KG1 (cell line): ENCODE measurements at places on chromosomes 4 and X.

- DNase-seq, result no peak
These were observed 14.5 kb downstream of the AFP start for GRCh38 chr4:73450398-73451004.

GRCh38 chr4:10639664-10640063, 44.9 kb downstream of the CLNK start:
- no peak for DNase-seq

- no peak for DNase-seq
These were observed 35.2 kb downstream of the NYX start for GRCh38 chrX:41482154-41482850.

- no peak for DNase-seq
These were observed 75.6 kb upstream of the FAM9C start for GRCh38 chrX:13120017-13120416.

- no peak for DNase-seq
These were observed 13.2 kb upstream of the NKX6-1 start for GRCh38 chr4:84512277-84512676.

DNA sequence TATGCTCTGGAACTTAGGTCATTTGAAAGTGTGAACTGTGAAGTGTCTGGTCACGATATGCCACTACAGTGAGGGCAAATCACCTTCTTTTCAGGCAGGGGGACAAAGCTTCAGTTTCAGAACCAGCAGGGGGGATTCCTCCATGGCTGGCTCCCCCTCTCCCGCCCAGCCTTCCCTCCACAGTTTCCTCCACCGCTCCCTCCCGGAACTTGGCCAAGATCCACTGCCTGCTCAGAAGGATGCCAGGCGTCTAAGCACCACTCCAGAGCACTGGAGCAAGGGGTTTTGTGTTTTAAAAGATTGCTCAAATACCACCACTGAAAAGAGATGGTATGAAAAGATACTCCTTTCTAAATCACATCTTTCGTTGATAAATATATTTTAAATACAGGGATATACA, 126.9 kb downstream of the ELOVL6 start:
- no peak for DNase-seq

DNA sequence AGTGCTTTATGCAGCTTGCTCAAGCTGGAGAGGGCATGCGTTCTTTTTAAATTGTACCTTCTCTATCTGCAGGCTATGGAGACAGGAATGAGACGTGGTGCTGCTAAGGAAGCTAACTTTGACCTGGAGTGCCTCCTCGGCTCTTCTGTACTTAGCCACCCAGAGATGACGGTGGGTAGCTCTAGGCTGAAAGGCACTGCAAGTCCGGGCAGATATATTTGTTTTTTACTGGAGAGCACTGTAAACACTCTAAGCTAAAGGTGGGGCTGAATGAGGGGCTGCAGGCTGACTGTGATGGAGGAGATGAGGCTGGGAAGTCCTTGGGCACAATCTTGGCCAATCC, 12.1 kb downstream of the ELF4 start:
- no peak for DNase-seq

DNA sequence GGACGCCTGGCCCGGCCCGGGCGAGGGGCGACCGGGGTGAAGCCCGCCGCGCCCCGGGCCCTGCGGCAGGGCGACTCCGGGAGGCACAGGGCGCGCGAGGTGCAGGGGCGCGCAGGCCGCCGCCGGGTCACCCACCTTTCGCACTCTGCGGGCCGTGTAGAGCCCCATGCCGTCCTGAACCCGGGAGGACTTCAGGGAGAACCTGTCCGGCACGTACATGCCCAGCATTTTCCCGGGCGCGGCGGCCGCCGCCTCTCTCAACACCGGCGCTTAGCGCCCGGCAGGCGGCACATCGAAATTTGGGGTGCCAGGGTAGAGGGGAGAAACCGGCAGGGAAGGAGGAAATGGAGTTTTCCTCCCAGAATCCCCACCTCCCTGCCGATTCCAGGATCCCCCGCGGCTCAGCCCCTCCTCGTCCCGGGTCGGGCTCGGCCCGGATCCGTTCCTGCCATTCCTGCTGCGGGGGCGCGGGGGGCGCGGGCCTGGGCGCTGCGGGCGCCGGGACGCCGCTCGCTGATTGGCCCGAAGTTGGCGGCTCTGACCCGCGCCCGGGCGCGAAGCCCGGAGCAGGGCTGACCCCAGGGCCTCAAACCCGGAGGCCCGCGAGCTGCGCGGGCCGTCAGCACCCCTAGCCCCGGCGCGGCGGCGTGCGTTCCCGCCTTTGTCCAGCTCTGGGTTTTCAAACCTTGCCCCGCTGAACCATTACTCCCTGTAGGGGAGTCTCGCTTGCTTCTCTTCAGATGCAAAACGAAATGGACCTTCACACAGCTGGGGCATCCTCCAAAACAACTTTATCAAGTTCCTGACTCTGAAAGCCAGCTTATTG, at the start of gene PRDM5:
Gene PRDM5 (minus strand): TSS at position 346 of the 826 bp plus-strand sequence. CDS start 118 bp downstream, at position 228.
- DNase-seq, result no peak

DNA sequence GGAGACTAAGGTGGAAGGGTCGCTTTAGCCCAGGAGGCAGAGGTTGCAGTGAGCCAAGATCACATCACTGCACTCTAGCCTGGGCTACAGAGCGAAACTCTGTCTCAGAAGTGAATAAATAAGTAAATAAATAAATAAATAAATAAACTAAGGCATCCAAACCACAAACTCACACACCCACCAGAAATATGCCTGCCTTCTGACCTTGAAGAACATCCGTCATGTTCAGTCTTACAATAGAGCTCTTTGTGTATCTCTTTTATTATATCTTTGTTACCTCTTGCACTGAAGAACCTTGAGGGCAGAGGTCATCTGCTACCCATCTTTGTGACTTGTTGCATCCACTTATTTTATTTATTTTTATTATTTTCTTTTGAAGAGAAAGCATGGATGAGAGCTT, 71.6 kb downstream of the PRRG1 start:
- DNase-seq, result no peak

DNA sequence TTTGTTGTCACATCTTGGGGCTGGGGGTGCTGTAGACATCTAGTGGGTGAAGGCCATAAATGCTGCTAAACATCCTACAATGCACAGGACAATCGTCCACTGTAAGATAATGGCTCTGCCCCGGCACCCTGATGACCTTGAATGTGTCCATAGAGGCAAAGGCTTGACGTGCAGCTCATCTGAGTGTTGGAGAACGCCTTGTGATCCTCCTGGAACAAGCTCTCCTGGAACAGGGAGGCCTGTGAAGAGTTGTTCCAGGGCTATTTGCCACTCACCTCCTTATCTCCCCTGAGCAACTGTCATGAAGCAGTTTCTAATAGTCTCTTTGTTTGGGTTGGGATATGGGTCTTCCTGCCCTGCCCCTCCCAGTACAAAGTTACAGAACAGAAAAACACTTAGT, 15.2 kb upstream of the PCYT1B start:
- DNase-seq, result no peak

- no peak for DNase-seq
These were observed 29.4 kb downstream of the IRF2 start for GRCh38 chr4:184444953-184445309.

- DNase-seq, result no peak
These were observed 1.1 kb downstream of the ZNF141 start for GRCh38 chr4:338759-339097.

- no peak for DNase-seq
These were observed 92.5 kb downstream of the ANK2 start for GRCh38 chr4:113141901-113142346.

DNA sequence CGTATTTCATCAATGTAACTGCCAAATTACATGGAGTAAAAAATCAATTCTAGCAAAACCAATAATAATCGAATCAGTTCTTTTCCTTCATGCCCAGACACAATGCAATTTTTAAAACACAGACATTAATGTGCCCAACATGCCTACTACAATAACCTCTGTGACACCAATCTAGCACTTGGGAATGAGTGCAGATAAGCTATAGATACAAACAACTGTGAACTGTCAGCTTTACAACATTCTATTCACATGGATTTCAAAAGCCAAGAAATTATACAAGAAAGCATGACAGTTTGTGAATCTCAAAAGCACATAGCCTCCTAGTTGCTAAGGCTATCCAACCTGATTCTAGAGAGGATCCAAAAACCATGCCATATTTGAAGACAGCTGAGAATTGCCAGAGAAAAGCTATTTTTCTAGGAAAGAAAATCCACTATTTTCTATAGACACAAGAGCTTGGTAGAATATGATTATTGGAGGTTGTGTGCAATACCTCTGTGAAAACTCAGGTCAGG, 80.6 kb downstream of the COMMD8 start:
- no peak for DNase-seq

- DNase-seq, result no peak
These were observed 67.2 kb downstream of the TBC1D9 start for GRCh38 chr4:140688711-140689598.

DNA sequence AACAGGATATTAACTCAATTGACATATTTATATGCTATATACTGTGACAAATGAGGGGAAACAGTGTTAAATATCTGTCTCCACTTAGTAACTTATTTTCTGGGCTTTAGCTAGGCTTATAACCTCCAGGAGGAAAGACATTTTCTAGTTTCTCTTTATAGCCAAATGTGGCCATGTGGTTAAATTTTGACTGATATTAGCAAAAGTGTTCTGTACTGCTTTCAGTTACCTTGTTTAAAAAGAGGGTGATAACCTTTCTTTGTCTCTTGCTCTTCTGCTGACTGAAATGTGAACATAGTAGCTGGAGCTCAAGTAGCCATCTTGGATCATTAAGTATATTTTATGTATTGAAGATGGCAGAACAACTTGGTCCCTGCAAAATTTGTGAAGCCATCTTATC, 253.7 kb downstream of the PDHA2 start:
- DNase-seq, result no peak

DNA sequence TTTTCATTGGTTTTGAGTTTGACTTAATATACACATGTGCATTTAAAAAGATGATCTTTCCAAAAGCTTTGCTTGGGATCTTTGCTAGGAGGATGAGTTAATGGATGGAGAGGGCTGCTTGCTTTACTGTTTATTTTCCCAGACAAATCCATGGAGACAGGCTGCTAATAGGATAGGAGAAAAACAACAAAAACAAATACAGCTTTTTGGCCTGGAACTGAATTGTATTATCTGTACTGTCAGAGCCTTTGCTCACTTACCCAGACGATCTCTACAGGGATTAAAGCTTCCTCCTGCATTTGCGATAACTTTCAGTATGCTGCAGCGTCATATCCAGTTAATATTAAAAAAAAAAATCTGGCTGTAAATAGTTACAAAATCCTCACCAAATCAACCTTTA, 190.8 kb upstream of the NUDT6 start:
- DNase-seq, result no peak

DNA sequence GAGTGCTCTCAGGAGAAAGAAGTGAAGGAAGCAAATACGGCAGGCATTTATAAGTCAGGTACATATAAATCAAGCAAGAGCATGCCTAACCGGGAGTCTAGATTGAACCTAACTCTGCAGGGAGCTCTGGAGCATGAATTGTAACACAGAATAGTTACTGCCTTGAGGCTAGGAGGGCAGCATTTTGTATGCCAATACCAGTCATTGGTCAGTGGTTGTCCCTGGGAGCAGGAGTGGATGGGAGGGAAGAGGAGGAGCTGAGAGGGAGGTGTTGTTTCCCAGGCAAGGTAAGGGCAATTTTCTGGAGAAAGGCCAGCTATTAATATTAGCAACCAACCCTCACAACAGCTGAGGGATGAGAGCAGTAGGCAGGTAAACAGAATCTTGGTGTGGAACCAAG, 224.7 kb upstream of the DCAF8L1 start:
- no peak for DNase-seq
